ENCODE measurements at places on chromosomes 2 and 18.
A peak's percentile ranks its signal among the peaks of the same experiment; 100 is the strongest.

DNA sequence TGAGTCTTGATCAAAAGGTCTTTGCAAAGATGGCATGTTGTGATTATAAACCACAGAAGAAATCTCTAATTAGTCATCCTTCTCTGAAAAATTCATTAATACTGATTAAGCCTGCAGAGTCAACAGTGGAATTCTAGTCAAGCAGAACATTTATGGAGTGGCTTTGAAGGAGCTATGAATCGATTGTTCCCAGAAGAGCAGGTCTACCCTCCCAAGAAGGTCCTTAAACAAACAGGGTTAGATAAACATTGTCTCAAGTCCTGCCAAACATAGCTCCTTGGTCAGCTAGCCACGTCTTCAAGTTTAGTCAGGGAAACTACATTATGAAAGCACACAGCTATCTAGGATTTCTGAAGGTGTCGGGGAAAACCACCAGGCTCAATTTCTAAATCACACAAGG lies 88.9 kb downstream of the ITGA4 start:
- no peak for DNase-seq

DNA sequence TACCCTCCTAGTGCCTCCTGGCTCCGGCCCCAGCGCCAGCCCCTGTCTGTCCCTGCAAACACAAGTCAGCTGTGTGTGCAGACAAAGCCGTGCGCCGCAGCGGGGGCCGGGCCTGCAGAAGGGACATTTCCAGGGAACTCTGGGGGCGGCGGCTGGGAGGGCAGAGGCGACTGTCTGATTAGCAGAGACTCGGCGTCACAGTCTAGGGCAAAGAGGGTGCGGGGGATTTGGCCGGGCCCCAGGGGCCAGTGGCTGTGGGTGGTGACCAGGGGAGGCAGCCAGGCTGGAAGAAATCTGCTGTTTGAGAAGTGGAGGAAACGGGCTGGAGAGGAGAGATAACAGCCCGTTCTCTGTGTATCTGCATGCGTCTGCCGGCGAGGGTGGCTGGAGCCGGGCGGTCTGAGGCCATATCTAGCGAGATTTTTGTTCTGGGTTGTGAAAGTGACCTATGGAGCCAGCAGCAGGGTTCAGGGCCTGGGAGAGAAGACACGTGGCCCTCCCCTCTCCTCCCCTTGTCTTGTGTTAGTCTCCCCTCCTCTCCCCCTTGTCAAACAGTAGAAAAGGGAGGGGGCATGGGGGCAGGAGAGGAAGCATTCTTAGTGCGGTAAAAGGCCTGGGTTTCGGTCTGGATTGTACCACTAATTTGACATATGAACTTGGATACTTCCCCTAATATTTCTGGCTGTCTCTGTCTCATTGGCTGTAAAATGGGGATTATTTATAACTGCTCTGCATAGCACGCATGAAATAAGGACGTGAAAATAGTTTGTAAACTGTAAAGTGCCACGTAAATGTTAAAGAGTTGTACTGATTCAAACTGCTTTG lies 169.4 kb downstream of the SMAD7 start:
- peak; percentile 44 for DNase-seq

GRCh38 chr2:167187049-167187727 lies 298.9 kb downstream of the XIRP2 start:
- DNase-seq, result no peak

DNA sequence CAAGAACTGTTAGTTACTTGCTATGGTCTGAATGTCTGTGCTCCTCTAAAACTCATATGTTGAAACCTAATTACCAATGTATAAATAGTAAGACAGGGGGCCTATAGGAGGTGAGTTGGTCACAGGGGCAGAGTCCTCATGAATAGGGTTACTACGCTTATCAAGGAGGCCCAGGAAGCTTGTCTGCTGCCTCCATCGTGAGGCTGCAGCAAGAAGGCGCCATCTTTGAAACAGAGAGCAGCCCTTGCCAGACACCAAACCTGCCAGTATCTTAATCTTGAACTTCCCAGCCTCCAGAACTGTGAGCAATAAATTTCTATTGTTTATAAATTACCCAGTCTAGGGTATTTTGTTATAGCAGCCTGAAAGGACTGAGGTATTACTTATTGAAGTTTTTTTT lies 79.1 kb downstream of the TGIF1 start:
- no peak for DNase-seq

DNA sequence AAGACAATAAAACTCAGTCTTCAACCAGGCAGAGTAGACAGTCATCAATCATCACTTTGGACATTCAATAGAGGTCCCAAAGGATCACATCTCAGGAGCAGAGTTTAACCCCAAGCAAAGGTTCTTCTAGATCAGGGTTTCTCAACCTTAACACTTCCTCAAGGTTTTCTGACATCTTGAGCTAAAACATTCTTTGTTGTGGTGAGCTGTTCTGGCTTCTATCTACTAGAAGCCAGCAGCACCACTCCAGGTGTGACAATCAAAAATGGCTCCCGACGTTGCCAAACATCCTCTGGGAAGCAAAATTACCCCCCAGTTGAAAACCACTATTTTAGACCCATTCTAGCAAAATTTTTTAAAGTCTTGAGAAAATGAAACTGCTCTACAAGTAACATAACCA lies 22.0 kb downstream of the RTTN start:
- DNase-seq, result no peak

DNA sequence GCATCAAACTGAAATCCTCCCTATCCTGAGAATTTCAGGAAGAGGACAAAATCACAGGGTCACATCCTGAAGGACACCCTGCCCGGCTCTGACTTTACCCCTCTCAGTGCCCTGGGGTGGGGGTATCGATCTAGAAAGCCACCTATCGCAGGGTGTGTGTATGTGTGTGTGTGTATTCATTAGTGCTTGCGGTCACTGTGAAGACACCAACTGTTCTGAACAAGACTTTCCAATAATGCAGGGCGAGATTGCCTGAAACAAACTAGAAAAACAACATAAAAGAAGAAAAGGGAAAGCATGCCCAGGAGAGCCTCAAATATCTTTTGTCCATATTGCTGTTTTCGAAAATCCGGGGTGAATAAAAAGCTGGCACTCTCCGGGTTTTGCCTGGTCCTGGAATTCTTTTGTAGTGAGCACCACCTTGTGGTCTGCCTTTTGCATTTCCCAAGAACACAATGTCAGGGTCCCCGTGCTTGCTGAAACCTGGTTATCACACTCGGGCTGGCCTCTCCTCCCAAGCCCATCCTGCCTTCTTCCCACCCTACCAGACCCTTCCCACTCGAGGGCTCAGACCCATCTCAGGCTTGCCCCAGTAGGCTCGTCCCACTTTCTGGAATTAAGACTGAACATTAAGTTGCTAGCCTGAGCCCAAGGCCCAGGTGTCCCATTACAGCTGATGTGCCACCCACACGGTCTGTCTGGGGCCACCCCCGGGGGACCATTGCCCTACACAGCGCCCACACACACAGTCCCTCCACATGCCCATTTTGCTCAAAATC lies 25.0 kb upstream of the COPS8 start:
- DNase-seq, result peak; percentile 33

DNA sequence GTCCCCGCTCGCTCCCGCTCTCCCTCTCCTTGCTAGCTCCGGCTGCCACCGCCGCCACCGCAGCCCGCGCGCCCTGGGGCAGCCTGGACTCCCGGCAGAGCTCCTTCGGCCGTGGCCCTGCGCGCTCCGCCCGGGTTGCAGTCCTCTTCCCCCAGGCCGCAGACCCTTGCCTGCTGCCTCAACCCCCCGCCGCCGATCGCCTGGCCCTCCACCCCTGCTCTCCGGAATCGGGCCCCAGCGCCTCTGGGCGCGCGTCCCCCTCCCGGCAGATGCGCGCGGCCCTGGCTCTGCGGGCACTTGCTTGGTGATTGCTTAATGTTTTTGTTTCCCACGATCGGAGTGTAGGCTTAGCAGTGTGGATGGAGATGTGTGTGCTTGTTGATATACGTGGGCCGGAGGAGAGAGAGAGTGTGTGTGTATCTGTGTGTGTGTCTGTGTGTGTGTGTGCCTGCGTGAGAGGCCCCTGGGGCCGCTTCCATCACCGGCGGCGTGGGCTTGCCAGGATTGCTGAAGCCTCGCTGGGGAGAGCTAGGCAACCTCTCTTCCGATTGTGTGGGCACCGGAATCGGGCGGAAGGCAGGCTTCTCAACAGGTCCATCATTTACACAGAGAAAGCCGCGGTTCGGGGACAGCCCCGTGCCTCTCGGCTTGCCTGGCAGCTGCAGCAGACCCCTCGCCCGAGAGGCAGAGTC lies 877 bp downstream of the INHBB start:
- no peak for DNase-seq

DNA sequence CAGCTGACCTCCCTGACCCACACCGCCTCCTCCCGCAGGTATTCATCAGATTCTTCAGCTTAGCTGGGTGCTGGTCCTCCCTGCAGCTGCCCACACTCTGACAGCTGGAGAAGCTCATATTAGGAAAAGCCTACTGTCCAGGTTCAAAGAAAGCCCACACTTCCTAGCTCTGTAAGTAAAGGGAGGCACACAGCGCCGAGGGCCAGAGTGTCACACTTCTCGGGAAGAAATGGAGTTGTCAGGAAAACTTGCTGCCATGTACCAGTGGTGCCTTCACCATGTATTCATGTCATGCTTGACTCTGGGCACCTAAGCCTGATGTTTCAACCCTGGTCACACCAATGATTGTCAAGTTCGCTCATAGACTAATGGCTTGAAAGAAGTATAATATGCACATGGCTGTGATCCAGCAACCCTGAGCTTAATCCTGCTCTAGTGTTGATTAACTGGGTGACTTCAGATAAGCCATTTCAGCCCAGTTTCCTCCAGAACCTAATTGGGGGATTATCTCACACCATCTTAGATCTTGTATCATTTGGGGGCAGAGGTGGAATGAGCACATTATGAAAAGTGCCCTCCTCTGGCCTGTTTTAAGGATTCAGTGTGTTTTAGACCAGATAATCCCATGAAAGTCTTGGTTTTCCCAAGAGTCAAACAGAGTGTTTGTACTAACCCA lies 180.3 kb upstream of the PARD3B start:
- DNase-seq, result no peak

DNA sequence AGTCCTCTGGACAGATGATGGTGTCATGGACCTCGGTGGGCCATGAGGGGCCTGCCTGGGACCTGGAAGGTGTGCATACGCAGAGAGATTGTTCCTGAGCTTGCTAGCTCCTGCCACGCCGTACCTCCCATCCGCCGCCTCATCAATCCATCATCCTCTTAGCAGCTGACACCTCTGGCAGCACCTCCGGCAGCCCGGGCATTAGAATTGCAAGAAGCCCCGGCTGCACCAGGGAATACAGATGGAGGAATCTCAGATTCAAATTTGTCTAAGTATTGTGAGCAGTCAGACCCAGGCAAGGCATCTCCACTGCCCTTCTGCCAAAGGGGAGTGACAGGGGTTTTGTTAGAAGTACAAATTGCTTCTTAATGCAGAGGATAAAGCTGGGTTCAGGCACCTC lies 4.5 kb downstream of the C1QL2 start:
- no peak for DNase-seq

All from lower leg skin (tissue), 4 donors.